Urothelium cell line (cell line): ENCODE measurements at places on chromosomes 5 and 9.

DNA sequence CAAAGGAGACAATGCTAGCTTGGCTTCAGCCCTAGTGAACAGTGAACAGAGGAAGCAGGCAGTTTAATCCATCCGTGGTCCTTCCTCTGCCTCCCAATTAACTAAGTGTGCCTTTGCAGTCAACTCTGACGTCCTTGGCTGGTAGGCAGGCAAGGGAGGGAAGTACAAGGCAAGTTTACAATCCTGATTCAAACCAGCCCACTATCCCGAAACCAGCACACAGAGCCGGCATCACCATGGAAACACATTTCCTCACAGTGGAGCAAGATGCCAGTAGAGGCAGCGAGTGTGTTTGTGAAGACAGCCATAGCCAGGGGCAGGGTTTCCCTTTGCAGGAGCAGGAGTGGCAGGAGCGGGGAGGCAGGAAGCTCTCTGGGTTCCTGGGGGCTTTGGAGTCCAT lies 73.9 kb downstream of the GOLPH3 start:
- no peak for DNase-seq

- DNase-seq = no peak
Observed at GRCh38 chr5:10949856-10950630, 189.0 kb upstream of the DAP start.

GRCh38 chr9:131516100-131516499 lies 13.4 kb downstream of the POMT1 start:
- no peak for DNase-seq

GRCh38 chr5:112109331-112110007 lies 309.6 kb downstream of the EPB41L4A start:
- no peak for DNase-seq

DNA sequence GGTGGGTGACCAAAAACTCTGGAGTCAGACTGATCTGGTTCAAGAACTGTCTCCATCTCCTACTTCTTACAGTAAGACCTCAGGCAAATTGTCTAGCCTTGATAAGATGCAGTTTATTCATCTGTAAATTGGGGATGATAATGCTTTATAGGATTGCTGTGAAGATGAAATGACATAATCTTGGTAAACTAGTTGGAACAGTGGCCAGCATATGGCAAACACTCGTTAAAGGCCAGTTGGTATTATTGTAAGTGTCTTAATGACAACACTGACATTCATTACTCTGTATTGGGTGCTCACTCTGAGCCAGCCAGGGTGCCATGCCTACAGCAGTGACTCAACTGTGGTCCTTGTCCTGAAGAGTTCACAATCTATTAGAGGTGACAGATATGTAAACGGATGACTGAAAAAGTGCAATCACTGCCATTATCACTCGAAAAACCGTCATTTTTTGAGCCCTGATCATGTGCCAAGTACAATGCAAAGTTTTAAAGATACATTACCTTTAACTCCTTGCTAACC lies 84.9 kb upstream of the HSPA9 start:
- no peak for DNase-seq

GRCh38 chr5:73066466-73066865 lies 53.9 kb upstream of the TMEM171 start:
- peak; percentile 70 for DNase-seq

DNA sequence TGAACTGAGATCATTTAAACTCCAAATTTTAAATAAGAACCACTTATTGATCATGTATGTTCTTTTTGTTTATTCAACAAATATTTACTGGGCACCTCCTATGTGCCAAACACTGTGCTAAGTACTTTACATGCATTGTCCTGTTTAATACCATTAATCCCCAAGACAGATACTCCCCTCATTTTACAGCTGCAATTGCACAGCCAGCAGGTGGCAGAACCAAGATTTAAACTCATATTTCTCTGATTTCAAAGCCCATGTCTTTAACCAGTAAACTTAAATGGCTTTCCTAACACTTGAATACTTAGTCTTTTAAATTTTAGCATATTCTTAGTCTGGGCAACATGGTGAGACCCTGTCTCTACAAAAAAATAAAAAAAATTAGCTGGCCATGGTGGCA lies 43.4 kb upstream of the KIAA1958 start:
- DNase-seq = no peak

DNA sequence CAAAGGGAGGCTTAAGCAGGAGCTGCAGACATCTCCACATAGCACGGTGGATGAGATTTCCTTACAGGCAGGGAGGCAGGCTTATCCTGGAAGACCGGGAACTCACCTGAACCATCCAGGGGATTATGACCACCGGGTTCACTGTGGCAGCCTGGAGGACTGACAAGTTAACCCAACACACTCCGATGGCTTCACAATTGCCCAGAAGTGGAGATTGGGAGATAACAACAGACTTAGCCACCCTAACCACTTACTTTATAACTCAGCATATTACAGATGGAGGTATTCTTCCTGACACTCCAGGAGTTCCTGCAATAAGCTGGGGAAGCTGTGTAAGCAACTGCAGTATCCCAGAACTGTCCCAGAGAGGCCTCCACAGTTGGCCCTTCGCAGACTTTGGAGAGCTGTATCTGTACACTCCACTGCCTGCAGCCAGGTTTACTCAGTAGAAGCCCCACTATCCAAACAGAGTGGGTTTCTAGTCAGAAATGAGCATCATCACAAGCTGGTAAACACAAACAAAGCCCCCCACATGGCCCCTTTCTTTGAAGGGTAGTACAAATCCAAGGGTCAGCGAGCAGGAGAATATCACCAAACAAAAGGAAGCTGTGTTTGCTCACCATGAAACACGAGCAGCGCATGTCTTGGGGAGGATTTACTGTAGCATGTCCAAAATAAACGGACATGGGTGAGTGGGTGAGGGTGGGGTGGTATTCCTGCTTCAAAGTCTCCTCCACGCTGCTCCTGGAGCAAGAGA lies 462.2 kb downstream of the RASEF start:
- DNase-seq = no peak

DNA sequence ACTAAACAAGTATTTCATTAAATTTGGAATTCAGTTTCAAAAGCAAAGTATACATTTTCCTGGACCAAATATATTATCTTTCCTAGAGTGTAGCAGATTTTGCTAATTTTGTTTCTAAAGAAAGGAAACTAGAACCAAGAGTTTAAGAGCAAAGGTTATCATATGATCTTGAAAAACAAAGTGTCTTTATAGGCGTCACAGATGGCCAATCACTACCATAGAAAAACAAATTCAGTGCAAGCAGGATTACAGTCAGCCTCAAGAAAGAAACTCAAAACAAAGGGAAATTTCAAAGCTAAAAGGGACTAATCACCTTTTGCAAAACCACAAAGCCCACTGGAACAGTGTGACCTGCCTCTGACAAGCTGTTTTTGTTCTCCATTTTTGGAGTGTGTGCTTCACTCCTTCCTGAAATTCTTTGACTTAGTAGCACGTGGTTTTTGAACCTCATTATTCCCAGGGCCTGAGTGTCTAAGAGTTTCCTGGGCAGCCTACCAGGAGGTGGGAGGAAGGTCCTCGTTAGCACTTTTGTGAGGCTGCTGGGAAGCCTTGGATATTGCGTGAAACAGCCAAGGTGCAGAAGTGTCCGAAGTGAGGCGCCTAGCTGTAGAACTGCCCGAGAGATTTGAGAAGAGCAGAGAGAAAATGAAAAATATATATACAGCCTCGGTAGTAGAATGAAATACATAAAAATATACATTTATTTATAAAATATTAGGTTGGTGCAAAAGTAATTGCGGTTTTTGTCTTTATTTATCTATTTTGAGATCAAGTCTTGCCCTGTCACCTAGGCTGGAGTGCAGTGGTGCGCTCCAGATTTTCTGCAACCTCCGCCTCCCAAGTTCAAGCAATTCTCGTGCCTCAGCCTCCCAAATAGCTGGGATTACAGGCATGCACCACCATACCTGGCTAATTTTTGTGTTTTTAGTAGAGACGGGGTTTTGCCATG lies 246.1 kb downstream of the MARCHF11 start:
- DNase-seq = no peak

DNA sequence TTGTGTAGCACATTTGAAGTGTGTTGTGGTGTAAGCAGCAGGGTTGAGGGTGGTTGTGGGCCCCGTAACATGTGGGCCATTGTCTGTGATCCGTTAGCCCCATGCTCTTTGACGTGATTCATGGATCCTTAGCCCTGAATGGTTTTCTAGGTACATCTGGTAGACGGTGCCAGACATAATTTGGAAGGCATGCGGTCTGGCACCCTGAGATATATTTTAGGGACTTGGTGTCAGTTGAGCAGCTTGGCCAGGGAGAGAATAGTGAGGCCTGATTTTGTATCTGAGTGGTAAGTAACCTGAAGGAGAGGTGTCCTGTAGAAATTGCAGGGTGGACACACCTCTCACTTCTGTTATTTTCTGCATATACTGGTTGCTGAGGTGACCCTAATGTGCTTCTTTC lies 10.9 kb downstream of the SH3GL2 start:
- DNase-seq = no peak

DNA sequence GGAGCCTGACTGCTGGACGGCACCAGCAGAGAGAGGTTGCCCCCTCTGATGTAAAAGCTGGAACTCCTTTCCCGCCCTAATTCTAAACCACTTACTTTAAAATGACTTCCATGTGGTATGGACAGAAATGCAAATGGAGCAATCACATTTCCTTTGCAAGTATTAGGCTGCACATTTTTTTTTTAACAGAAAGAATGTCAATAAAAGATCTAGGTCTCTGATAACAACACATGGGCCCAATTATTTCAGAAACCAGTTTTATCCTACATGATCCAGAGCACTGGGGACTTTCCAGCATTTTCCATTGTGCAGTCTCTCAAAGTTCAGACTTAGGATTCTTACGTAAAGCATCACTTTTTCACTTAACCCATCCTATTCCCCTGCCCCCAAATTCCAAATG lies 203.7 kb downstream of the NXNL2 start:
- no peak for DNase-seq

DNA sequence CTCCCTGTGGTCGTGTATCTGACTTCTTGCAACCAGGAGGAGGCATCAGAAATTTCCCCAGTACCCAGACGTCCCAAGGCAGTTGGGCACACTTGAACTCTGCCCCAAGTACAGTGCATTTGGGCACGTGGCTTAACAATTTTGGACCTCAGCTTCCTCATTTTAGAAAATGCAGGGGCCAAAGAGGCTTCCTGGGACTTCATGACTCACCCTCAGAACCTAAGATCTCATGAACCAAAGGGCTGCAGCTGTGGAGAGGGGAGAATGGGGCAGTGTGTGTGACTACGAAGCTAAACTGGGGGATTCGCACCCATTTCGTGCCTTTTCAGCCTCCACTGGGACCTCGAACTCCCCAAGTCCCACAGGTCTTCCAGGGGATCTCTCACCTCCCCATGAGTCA lies 59.2 kb downstream of the SYK start:
- no peak for DNase-seq

DNA sequence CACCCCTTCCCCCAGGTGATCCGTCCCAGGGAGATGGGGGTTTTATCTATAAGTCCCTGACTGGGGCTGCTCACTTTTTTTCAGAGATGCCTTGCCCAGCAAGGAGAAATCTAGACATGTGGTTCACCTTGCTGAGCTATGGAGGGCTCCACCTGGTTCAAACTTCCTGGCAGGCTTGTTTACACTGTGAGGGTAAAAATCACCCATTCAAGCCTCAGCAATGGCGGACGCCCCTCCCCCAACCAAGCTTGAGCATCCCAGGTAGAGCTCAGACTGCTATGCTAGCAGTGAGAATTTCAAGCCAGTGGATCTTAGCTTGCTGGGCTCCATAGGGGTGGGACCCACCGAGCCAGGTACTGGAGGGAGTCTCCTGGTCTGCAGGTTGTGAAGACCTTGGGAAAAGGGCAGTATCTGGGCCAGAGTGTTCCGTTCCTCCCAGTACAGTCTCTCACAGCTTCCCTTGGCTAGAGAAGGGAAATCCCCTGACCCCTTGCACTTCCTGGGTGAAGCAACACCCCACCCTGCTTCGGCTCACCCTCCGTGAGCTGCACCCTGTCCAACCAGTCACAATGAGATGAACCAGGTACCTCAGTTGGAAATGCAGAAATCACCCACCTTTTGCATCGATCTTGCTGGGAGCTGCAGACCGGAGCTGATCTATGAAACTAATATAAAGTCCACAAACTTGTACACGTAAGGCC lies 231.7 kb downstream of the CTNND2 start:
- DNase-seq = no peak

DNA sequence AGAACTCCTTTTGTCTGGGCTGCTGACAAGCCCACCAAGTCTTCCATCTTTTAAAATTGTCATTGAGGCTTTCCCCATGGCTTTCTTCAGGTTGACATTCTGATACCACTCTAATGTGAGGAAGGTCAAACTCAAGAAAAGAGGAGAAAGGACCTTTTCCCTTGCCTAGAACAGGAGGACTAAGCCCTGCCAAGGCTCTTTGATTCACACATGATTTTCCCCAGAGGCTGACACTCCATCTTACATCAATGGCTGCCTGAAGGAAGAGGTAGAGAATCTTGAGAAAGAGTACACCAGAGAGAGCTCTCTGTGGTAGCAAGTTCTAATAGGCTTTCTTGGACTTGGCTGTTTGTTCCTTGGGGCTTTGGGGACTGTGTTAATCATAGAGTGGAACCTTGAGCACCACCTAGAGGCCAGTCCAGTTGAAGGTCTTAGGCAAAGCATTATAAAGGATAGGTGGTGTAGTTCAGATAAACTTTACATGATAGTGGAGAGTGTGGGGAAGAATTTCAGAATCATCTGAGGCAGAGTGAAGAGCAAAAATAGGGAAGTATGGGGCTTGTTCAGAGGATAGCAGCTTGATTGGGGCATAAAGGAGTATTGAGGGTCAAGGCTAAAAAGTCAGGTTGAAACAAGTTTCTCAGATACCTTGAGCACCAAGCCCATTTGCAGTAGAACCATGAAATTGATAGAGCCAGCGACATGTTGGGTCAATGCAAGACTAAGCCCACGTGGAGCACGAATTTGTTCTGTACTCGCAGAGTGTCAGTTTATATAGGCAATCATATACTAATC lies 36.7 kb downstream of the NDFIP1 start:
- peak; percentile 38 for DNase-seq

- no peak for DNase-seq
Observed at GRCh38 chr5:96826071-96826470, 18.3 kb upstream of the ERAP1 start.
